ENCODE measurements at places on chromosomes 12 and 14.

- DNase-seq = no peak
Measured at GRCh38 chr14:102830474-102831045, 53.3 kb downstream of the TRAF3 start.

- no peak for DNase-seq
Measured at GRCh38 chr14:71061458-71061857, 154.2 kb downstream of the PCNX1 start.

DNA sequence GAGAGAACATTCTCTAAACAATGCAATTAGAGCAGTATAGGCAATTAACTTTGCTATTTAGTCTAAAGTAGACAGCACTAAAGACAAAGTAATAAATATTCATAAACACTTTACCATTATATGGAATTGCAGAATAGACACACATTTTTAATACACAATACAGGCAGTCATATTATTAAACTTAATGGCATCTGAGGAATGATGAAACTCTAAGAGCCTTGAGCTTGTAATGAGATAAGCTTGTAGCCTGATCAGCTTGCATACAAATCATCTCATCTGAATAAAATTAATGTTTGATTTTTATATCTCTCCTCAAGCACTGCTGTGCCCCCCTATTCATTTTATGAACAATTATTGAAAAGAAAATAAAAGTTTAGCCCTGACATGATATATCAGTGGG lies 107.6 kb downstream of the MGAT4C start:
- no peak for DNase-seq

DNA sequence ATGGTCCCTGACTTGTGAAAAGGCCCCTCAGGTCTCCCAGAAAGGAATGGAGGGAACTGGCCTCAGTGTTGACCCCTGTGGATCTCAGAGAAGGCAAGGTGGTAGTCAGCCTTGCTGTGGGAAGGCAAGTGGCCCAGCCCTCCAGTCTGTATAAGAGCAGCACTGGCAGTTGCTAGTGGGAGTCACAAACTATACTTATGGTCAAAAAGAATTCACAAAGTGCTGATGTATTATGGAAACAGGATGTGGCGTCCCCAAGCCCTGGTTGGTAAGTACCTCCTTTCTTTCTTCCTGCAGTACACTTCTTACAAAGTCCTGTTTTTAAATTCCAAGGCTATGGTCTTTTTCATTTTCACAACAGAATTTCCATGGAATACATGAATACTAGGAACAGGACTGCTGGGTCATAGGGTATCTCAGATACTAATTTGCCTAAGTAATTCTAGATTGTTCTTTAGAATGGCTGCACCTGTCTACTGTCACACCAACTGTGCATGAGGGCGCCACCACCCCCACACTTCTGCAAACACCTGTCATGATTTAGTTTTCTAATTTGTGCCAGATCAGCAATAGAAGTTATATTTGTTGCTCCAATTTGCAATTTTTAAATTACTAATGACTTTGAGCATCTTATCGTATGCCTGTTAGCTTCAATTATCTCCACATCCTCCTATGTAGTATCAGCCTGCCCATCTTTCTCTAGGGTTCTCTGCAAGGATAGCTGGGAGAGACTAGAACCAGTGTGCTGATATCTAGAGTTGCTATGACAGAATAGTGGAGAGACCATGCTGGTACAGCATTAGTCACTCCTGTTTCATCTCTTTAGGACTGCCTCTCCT lies 40.7 kb upstream of the TMEM263 start:
- no peak for DNase-seq

DNA sequence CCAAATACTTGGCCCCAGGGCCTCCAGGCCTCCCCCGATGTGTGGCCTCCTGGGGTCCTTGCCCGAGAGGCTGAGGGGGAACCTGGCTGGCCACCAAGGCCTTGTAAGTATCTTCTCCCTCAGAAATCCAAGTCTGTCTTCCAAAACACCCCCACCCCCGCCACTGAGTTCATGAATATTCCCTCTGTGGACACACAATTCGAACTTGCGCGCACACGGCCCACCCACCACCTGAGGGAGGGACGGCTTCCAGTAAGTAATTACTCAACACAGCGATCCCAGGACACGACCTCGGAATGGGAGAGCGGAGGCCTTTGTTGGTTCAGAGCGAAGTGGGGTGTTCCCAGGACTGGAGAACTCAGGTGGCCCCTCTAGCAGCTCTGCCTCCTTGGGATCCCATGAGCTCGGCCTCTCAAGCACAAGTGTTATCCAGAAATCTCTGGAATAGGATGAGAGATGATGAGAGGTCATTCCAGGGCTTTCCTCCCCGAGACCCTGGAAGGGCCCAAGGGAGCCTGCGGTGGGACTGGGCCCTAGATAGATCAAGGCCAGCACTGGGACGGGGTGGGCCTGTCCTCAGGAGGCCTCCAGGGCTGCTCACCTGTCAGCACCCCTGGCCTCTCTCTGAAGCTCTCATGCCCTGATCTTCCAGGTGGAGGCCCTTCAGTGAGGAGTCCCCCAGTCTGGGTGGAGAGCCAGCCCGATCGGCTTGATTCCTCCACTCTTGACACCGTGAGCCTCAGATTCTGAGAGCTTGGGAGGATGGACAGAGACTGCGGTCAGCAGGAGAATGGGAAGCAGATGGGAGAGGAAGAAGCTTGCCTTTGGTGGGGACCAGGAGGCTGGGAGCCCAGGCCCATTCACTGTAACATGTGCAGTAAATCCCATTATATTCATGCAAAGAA lies 219.0 kb upstream of the RTL1 start:
- no peak for DNase-seq

GRCh38 chr12:85531341-85531740 lies 251.3 kb downstream of the ALX1 start:
- no peak for DNase-seq

DNA sequence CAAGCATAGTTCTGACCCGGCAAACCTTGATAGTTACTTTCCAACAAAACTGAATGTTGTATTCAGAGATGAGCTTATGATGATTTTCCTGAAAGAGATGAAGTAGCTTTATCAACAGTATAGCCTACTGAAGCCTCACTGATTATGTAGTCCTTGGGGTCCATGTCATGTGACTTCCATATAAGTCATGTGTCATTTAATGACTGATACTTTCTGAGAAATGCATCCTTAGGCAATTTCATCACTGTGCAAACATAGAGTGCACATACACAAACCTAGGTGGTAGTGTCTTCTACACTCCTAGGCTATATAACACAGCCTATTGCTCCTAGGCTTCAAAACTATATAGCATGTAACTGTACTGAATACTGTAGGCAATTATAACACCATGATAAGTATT lies 28.5 kb upstream of the TUBA1C start:
- DNase-seq = no peak

DNA sequence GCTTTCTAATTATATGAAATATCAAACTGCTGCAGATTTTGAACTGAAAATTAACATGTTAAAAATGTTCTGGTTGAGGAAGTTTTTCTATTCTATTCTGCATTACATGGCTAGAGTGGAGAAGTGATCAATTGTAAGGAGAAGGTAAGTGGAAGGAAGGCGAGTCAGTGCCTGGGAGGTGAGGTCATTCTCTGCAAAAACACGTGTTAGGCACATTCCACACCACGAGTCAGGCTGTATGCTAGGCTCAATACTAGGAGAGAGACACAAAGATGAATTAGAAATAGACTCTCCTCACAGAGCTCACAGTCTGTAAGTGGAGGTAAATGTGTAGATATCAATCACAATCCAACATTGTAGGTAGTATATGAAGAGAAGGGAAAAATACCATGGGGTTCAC lies 194.1 kb downstream of the NOVA1 start:
- DNase-seq = no peak

DNA sequence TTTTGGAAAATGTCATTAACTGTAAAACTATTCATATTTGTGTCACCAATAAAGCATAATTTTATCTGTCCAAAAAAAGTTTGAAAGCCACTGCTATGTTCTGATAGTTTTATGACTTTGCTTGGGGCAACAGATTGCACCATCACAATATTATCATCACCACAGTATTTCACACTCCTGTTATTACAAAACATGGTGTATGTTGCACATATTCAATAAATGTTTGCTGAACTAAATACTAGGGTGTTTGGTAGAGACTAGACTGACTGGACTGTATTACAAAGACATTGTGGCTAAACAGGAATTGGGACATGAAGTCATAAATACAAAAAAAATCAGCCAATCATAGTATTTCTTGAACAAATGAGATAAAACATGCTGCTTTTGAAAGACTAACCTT lies 55.1 kb downstream of the PAWR start:
- DNase-seq = no peak

DNA sequence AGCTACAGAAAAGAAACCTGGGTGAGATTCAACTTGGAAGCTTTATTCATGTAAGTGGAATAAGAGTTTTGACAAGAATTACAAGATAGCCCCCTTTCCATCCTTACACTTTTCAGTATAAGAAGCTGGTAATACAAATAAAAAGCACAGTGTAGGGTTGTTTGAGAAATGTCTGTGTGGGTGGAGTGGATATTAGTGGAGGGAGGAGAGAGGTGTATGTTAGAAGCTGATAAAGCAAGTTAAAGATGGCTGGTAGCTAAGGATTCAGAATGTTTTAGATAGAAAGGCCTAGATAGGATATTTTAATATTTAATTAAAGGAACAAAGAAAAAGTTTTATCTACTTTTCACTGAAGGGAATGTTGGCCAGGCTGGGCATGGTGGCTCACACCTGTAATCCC lies 12.5 kb downstream of the CFAP54 start:
- no peak for DNase-seq

- DNase-seq = no peak
Measured at GRCh38 chr14:27410981-27411380, 813.1 kb upstream of the NOVA1 start.

GRCh38 chr14:77006132-77006531 lies 22.4 kb downstream of the IRF2BPL start:
- DNase-seq = no peak

DNA sequence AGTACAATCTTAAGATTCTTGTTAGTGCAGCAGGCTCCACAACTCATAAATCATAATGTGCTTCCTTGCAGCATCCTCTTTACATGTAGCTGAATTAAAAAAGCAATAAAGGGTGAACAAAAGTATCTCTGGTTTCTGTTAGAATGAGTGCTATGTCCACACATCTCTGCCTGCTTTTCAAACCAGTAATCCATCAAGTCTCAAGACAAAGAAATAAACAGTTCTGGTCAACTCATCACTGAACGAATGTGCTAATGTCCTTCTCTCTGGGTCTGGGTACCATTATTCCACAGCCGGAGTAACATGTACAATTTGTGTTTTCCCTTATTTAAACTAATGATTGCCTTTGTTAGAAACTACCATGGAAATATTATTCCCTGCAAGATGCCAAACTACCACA lies 273.0 kb upstream of the USP15 start:
- DNase-seq = no peak

DNA sequence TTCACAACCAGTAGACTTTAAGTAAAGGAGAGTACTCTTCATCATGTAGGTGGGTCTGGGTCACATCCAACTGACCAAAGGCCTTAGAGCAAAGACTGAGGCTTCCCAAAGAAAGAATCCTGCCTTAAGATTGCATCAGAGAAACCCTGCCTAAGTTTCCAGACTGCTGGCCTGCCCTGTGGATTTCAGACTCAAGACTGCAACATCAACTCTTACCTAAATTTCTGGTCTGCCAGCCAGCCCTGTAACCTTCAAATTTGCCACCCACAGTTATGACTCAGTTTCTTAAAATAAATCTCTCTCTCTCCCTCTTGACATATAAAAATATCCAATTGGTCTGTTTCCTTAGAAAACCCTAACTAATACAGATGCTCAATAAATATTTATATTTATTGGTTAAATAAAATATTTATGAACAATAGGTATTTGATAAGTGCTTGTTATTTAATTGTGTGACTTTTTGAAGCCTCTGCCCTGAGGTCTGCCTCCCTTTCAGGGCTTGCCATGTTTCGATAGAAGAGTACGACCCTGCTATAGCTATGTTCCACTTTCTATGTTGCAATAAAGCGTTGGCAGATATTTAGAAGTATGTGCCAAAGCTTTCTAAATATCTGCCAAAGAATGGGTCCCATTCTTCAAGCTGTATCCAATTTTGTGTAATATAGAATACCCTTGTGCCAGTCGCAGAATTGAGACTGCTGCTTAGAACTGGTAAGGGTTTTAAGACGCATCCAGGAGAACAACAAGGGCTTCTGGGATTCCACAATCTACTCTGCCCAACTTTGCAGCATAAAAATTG lies 65.7 kb downstream of the TMEM30B start:
- DNase-seq = no peak

DNA sequence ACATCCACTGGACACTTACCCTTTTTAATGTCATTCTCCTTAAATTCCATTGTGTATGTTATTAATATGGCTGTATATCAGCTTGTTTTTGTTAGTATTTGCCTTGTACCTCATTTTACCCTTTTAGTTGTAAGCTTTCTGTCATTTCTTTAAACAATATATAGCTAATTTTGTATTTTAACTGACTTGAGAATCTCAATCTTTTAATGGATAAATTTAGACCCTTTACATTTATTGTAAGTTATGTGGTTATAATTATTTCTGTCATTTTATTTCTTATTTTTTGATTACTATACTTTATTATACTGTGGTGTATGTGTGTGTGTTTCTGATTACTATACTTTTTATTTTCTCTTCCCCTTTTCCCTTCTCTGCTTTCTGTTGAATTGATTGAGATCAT lies 159.0 kb upstream of the LHX5 start:
- no peak for DNase-seq

GRCh38 chr12:2503762-2504161 lies 291.0 kb upstream of the FKBP4 start:
- no peak for DNase-seq

GRCh38 chr14:85617791-85618190 lies 87.8 kb downstream of the FLRT2 start:
- no peak for DNase-seq

DNA sequence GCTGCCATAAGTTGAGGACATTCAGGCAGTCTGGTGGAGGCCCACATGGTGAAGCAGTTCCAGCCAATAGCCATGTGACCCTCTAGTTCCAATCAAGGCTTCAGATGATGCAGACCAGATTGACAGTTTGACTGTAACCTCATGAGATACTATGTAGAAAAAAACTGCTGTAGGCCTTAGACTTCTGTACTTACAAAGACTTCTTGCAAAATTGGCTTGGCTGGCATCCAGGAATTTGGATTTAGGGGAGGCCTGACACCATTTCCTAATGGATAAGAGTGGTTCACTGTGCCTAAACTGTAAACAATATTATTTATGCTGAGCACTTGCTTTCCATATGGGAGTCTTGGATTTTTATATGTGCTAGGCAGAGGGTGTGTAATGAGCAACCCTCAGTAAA lies 76.4 kb downstream of the RGS6 start:
- no peak for DNase-seq

DNA sequence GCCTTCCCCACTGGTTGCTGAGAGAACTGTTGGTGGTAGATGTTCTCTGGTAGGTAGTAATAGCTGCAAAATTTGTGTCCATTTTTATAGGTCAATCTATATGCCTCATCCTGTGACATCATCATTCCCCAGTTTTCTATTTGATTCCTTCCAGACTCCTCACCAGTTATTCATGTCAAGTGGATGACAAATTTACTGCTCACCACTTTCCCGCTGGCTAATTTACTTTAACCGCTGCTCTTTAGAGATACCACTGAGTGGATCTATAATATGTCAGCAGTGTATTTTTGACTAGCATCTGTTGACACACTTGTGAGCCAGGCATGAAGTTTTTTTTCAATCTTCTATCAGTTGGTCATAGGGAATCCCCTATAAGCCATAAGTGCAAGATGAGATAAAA lies 24.6 kb downstream of the GPR65 start:
- DNase-seq = no peak
